ENCODE measurements at places on chromosomes 16 and 17.

- no peak for DNase-seq
Measured at GRCh38 chr17:79047291-79047920, 23.4 kb downstream of the C1QTNF1 start.

GRCh38 chr16:48435906-48436305, 50.7 kb upstream of the SIAH1 start:
- DNase-seq = no peak

DNA sequence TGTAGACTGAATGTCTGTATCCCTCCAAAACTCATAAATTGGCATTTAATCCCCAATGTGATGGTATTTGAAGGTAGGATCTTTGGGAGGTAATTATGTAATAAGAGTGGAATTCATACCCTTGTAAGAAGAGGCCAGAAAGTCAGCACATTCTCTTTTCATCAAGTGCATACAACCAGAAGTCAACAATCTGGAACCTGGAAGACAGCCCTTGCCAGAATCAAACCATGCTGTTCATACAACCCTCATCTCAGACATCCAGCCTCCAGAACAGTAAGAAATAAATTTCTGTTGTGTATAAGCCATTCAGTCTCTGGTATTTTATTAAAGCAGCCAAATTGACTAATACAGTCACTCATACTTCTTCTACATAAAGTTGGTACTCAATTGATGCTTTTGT, 481.0 kb upstream of the SOX9 start:
- DNase-seq = no peak

GRCh38 chr17:59383893-59384292, 52.4 kb downstream of the YPEL2 start:
- no peak for DNase-seq

DNA sequence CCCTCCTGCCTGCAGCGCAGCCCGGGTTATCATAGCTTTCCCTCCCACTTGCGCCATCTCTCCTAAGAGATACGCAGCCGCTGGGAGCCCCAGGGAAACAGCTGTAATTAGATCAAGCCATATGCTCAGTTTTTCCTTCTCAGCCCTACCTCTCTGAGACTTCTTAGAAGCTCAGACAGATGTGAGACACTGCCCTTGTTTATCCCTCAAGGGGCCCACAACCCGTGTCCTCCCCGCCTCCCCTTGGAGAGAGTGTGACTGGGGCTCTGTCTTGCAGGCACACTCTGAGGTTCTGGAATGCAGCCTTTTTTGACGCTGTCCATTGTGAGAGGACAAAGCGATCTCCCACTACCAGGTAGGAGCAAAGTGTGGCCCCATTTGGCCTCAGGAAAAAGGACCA, 31.2 kb downstream of the CIBAR2 start:
- DNase-seq = no peak

- DNase-seq = no peak
Measured at GRCh38 chr17:9016941-9017552, 4.3 kb upstream of the NTN1 start.

DNA sequence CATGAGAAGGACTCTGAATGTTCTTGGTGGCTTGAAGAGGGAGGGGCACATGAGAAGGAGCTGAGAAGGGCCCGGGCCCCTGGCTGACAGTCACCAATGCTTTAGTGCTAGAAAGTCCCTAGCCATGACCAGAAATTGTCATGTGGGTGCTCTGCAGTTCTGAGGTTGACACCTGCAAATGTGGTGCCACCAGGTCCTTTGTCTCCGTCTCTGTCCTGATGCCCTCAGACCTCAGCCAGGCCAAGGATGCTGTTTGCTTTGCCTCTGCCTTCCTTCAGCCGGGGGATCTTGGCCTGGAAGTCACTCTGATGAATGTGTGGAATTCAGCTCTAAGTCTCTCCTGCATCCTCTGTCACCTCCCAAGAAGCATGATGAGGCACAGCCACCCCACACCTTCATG, 63.6 kb downstream of the TNFRSF13B start:
- DNase-seq = no peak

DNA sequence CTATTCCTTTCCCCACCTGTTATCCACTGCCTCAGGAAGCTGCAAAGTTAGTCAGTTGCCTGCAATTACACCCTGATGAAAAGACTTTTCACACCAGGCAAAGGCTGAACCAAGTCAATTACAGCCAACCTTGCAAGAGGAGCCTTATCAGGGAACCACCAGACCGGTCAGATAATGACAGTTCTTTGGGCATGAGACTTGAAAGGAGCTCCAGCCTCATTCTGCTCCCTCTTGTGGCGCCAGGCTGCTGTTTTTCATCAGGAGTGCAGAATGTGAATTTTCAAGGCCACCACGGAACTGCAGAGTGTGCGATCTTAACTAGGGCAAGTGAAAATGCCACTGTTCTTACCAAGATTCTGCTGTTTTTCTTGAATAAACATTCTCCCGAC, 22.5 kb downstream of the DNAI2 start:
- peak; percentile 44 for DNase-seq

DNA sequence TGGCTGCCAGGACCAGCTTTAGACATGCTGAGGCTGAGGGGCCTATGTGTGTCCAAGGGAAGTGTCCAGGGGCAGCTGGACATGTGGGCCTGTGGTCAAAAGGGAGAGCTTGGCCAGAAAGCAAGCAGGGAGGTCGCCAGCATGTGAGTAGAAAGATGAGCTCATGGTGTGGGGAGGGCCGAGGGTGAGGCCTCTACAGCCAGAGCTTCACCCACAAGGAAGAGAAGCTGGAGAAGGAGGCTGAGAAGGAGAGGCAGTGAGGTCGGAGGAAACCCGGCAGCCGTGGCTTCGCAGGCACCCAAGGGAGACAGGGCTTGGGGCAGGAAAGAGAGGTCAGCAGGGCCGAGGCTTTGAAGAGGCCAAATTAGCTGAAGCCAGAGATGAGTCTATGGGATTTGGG, 4.0 kb upstream of the HSD11B2 start:
- DNase-seq = no peak

GRCh38 chr17:76395980-76396379, 11.6 kb downstream of the SPHK1 start:
- no peak for DNase-seq

GRCh38 chr17:14950686-14951085, 314.4 kb downstream of the PMP22 start:
- DNase-seq = no peak

DNA sequence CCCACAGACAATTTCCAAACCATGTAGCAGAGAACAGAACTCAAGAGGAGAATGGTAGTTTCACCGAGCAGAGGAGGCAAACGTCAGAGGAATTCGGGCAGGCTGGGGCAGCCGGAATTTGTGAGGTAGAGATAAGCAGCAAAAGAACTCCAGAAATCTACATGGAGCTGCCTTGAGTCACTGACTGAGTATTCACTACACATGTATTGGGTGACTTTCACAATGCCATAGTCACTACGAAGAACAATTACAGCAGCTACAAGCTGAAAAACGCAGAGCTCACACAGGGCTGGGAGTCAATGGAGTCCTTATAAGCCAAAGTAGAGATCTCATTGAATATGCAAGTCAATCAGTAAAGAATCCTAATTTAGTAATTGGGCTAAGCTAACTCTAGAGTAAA, 13.4 kb downstream of the CMC2 start:
- no peak for DNase-seq

- DNase-seq = no peak
Measured at GRCh38 chr17:1985686-1986085, 39.4 kb downstream of the RTN4RL1 start.

All from anterior cingulate cortex (tissue), 58 donors.